ENCODE measurements at places on chromosomes 7 and 10.
A peak's percentile ranks its signal among the peaks of the same experiment; 100 is the strongest.

- no peaks in the 10 kb centered on the region for H3K27me3 ChIP-seq
- no peak overlapping the region for H3K27ac ChIP-seq
- peaks cover 9% of the 10 kb centered on the region for H3K4me1 ChIP-seq
- H3K36me3 ChIP-seq, result no peaks in the 10 kb centered on the region
- DNase-seq, result no peak
- no peak overlapping the region for H3K4me3 ChIP-seq
These were observed 86.5 kb downstream of the ARID5B start for GRCh38 chr10:61987951-61988379.

GRCh38 chr7:39417642-39418041 is 148.6 kb upstream of the YAE1 start:
- H3K27ac ChIP-seq, result no peak overlapping the region
- H3K4me1 ChIP-seq, result peaks cover 2% of the 10 kb centered on the region
- no peaks in the 10 kb centered on the region for H3K27me3 ChIP-seq

GRCh38 chr10:124077208-124077993 is 16.0 kb downstream of the CHST15 start:
- no peak overlapping the region for H3K27ac ChIP-seq
- H3K36me3 ChIP-seq, result no peaks in the 10 kb centered on the region
- peaks cover 27% of the 10 kb centered on the region for H3K4me1 ChIP-seq
- H3K27me3 ChIP-seq, result no peaks in the 10 kb centered on the region

- H3K4me1 ChIP-seq, result peaks cover 3% of the 10 kb centered on the region
- H3K36me3 ChIP-seq, result no peaks in the 10 kb centered on the region
- no peak overlapping the region for H3K4me3 ChIP-seq
- no peak overlapping the region for H3K27ac ChIP-seq
- DNase-seq, result no peak
These were observed 108.9 kb upstream of the MEOX2 start for GRCh38 chr7:15795393-15795792.

GRCh38 chr10:3048119-3049019 is 19.0 kb upstream of the PFKP start:
- H3K27ac ChIP-seq, result no peak overlapping the region
- DNase-seq, result no peak
- H3K4me1 ChIP-seq, result peaks cover 10% of the 10 kb centered on the region
- no peaks in the 10 kb centered on the region for H3K27me3 ChIP-seq

DNA sequence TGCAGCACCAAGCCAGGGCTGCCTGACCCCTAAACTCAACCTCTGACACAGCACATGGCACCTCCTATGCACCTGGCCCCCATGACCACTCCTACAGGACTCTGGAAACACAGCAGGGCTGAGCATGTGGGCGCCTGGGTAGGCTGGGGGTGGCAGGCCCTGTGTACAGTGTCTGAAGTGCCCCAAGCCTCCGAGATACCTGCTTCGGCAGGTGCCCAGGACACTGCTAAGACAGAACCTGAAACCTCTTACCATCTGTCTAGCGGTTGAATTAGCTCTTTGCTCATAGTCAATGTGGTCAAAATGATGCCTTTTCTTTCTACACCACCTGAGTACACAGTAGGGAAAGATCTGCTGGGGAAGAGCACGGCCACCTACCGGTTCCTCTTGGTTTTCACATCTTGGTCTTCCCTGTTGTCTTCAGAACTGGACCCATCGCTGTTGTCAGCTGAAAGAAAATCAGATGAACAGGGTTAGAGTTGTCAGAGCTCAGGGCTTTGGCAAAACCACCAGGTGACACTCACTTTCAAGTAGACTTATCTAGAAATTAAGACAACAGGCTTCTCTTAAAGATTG is 177.4 kb downstream of the TCERG1L start:
- no peak for DNase-seq
- H3K36me3 ChIP-seq, result no peaks in the 10 kb centered on the region
- no peaks in the 10 kb centered on the region for H3K27me3 ChIP-seq
- H3K4me1 ChIP-seq, result peaks cover 18% of the 10 kb centered on the region

GRCh38 chr10:132674311-132674710 is 111.6 kb downstream of the NKX6-2 start:
- H3K4me3 ChIP-seq, result no peak overlapping the region
- no peaks in the 10 kb centered on the region for H3K4me1 ChIP-seq
- peak; percentile 6 for DNase-seq
- H3K27me3 ChIP-seq, result no peaks in the 10 kb centered on the region

GRCh38 chr10:3782451-3783315 is 2.3 kb downstream of the KLF6 start:
- peaks cover 23% of the 10 kb centered on the region for H3K4me1 ChIP-seq
- no peaks in the 10 kb centered on the region for H3K27me3 ChIP-seq
- peak overlapping the region; percentile 93 for H3K4me3 ChIP-seq
- no peaks in the 10 kb centered on the region for H3K36me3 ChIP-seq
- DNase-seq, result peak; percentile 52

Data from ovary (tissue), 10 donors.